Stimulated activated CD4-positive, alpha-beta T cell treated with anti-CD3 and anti-CD28 coated beads, Interleukin-4, amount 100 ng/mL, for 48 hours (primary cell): ENCODE measurements at places on chromosomes 16 and 17.

DNA sequence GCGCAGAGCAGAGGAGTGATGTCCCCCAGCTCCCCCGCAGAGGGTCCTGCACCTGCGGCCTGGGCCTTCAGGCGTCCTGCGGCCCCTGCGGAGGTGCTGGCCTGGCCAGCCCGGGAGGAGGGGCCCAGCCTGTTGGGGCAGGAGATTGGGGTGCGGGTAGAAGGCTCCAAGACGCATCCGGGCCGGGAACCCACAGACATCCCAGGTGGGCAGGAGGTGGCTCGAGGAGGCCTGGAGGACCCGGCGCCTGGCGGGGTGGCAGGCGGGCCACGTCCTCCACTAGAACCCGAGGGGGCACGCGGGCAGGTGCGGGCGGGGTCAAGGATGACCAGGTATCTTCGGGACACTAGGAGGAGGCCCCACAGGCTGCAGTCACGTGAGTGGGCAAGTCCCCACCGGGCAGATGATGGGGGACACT is 647 bp upstream of the SECTM1 start:
- no peak for DNase-seq

DNA sequence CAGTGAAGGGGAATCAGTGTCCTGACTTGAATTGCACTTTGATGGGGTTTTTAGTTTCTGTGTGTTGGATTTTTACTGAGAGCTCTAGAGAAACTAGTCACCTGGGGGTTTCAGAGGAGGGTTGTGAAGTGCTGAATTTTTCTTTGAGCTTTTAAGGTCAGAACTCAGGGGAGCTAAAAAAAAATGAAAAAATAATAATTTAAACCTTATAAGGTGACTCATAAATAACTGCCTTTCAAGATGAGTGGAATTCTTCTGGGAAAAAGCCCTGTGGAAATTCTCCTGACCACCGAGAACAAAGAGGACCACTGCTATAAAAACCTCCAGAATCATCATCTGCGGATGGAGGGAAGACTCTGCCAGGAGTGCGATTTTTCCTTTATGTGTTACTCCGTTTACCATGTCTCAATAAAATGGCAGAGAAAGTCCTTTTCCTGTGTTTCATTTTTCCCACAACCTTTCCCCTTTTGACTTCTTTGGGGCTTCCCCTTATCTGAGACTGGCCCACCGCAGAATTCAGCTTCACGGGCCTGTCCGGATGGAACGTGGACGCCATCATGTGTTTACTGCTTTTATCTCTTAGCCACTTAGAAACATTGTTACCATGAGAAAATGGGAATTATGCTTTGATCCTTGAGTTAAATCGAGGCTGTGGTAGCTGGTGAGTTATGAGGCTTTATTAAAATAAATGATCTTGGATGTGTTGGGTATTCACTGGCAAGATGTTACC is 39.7 kb downstream of the RPTOR start:
- DNase-seq: no peak

DNA sequence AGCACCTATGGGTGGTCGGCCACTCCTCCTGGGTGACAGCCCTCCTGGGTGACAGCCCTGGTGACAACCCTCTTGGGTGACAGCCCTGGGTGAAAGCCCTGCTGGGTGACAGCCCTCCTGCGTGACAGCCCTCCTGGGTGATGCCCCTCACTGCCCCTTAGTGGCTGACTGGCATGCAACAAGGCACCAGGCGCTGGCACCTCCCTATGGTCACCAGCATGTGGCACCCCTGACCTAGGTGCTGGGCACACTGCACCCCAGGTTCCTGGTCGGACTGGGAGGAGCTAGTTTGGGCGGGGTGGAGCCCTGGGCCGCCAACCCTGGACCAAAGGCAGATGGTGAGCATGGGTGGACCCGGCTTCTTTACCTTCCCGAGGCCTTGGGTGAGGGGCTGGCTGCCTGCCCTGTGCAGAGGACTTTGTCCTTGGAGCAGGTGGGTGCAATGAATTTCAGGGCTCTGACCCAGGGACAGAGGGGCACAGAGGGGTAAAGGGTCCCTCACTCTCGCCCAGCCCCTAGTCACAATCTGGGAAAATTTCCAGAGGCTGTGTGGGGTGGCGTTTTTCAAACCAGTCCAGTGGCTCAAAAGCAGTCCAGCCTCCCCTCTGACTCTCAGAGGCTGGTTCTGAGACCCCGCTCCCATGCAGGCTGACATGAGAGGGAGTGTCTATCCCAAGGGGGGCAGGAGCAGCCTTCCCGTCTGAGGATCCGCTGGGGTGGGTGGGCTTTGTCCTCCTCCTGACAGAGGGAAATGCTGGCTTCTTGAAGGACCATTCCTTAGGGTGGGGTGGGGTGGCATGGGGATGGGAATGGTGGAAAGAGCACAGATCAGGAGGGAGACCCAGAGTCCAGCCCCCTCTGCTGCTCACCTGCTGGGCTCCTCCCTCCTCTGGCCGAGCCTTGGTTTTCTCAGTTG is 25.9 kb upstream of the TNFRSF13B start:
- DNase-seq: no peak

- DNase-seq: no peak
Measured at GRCh38 chr17:77679589-77679988, 278.9 kb upstream of the TNRC6C start.

DNA sequence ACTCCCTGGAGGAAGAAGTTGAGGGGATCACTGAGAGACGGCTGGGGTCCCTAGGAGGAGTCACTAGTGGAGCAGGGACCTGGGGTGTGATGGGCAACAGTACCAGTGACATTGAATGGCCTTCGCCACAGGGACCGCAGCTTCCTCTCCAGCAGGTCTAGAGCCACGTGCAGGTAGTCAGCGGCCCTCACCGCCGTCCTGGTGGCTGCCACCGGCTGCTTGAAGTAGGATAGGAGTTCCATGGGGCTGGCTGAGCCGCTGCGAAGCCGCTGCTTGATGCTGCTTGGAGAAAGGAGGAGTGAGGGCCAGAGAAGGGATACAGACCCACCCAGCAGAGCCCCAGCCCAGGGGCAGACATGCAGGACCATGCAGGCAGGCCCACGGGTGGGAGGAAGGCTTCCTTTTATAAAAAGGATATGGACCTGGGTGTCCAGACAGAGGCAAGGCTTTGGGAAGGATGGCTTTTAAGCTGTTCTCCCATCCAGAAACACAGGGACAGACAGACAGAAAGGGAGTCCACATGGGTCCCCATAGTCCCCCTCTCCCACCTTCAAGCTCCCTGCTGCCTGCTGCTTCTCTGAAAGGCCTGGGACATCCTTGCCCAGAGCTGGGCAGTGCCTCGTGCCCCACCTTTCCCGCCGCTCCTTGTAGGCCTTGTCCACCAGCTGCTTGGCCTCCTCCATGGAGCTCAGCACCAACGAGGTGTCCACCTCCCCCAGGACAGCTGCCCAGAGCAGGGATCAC is 827 bp downstream of the MPO start:
- no peak for DNase-seq
